ENCODE measurements at places on chromosomes 7 and 10.

DNA sequence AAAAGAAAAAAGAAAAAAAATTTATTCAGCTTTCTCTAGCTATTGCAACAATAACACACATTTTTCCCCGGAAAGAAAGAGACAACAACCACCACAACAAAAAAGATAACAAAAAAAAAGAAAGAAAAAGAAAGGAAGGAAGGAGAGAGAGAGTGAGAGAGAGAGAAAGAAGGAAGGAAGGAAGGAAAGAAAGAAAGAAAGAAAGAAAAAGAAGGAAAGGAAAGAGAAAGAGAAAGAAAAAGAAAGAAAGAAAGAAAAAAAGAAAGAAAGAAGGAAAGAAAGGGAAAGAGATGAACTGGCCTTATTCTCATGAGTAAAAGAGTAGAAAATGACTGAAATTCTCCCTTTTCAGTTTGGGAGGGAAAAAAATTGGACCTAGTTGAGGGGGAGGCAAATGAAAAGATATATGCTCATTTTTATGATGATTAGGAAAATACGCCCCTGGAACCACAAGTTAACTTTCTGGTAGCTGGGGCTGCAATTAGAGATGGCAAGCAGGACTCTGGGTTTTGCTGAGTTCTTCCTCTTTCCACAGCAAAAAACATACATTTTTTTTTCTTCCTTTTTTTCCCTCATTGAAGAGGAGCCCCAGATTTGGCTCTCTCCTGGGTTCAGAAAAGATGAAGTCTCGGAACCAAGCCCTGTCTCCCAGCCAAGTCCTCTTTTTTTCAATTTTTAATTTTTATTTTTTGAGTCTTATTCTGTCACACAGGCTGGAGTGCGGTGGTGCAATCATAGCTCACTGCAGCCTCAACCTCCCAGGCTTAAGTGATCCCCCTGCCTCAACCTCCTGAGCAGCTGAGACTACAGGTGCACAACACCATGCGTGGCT is 12.6 kb upstream of the PRDX3 start:
- DNase-seq: no peak

DNA sequence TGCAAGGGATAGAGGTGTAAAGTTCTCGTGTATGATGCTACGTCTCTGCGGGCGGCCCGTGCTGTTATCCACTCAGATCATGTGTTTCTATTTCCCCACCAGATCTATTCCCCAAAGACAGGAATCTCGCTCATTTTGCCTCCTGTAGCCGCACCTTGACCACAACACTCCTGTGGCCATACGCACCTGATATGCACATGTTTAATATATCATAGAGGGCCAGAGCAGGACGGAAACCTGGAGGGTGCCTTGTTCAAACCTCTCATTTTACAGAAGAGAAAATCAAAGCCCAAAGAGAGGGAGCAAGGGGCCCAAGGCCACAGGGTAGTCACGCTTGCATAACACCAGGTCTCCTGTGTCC is 37.6 kb downstream of the STRA8 start:
- no peak for DNase-seq

GRCh38 chr10:121590772-121591171 is 7.5 kb downstream of the FGFR2 start:
- no peak for DNase-seq

DNA sequence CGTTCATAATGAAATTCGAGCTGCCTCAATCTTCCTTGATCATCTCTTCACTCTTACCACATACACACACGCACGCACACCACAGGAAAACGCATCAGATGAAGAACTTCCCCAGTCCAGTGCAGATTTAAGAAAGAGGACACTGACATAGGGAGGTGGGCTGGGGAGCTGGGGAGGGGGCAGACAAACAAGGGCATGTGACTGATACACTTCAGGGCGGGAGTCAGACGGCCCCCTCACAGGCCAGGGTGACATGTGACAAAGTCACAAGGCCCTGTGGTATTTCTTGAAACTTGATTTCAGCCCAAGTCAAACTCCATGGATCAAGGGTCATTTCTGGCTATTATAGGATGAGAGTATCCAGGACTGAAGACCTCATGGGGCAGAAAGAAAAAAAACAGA is 82.6 kb downstream of the KCNMA1 start:
- no peak for DNase-seq

GRCh38 chr10:103592186-103593021 is 98.9 kb downstream of the NEURL1 start:
- DNase-seq: no peak

DNA sequence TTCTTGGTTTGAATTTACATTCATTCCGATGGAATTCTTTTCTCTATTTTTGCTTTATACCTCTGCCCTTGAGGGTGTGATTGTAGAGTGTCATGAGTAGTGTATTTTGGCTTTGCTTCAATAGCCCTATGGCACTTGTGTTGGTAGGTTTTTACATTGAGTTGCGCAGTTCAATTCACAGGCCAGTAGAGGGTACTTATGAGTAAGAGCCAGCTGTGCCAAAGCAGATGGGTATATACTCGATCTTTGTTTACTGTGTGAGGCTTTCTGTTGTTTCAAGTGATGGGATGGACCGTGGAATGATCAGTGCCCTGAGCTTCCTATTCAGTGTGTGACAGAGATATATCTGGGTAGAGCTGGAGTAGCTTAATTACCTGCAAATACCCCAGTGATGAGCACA is 4.3 kb upstream of the AKR1C3 start:
- DNase-seq: no peak

- DNase-seq: no peak
Measured at GRCh38 chr7:609365-609764, 89.7 kb upstream of the PDGFA start.

All from activated naive CD4-positive, alpha-beta T cell (primary cell).